ENCODE measurements at places on chromosomes 7 and 10.

GRCh38 chr10:112847778-112848177 lies 102.3 kb upstream of the TCF7L2 start:
- DNase-seq, result no peak

GRCh38 chr7:51590746-51591145 lies 274.1 kb upstream of the COBL start:
- DNase-seq, result no peak

GRCh38 chr7:151088856-151089699 lies 2.8 kb downstream of the AGAP3 start:
- DNase-seq, result peak; percentile 73

DNA sequence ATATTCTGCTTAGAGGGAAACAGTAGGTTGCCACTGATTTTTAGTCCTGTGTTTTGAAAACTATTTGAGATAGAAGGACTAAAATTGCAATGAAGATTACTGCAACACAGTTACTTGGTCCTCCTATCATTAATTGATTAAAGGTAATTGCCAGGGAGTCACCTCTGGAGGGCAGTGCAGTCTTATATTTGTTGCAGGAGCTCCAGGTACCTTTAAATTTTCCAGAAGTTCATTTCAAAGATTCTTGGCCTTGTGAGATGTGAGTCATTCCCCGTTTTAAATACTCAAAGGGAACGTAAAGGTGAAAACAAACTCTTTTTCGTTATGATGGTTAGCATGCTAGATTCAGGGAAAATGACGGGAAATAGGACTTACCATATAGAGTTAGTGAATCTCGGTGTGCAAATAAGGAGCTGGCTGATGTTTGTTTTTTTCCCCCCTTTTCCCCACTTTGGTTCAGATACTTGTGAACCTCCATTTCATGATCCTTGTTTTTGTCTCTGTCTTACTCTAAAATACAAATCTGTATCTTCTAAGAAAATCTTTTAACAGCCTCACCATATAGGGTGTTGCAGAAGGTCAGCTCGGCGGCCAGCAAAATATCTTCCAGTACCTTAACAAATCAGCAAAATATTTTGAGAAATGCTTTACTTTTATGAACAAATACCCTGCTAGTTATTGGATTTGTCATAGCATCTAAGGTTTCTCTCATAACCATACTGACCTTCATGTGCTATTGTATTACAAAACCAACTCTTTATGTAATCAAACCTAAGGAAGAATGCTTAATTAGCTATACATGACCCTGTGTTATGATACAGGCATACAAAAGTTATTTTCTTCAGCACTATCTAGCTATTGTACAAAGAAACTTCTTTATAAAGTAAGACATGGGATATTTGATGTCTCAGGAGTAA lies 143.0 kb upstream of the HDAC9 start:
- peak; percentile 43 for DNase-seq

- DNase-seq, result no peak
These were observed 28.4 kb upstream of the CDK13 start for GRCh38 chr7:39921506-39922175.

DNA sequence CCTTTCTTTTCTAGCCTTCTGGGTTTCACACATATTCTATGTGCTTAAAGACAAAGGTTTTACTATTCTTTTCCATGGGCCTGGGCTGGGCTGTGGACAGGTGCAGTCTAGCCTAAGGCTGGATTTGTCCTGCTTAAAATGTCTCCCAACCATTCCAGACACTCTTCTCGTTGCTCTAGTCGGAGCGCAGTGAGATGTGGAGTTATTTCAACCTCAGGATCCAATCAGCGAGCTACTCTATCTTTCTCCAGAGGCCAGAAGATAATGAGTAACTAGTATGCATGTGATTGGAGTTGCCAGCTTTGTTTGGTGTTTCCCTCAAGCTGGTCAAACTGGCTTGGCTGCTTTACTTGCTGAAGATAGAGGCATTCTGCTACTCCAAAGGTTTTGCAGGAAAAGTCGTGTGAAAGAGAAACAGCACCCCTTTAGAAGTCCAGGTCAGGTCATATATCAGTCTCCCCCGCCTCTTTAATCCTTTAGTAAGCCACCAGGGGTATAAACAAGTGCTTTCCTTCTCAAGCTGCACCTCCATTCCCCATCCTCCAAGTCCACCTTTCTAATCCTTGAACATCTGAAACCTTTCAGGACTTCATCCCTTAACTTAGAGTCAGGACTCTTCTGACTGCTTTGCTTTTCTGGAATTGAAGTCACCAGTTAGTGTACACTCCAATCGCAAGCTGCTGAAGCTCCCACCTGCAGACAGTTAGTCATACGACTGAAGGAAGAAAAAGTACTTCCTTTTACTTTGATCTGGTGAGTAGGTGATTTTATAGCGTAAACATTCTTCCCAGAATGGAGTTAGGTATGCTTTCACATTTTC lies 78.8 kb downstream of the DNMBP start:
- no peak for DNase-seq

GRCh38 chr10:78862328-78862640 lies 206.5 kb upstream of the ZMIZ1 start:
- DNase-seq, result no peak

DNA sequence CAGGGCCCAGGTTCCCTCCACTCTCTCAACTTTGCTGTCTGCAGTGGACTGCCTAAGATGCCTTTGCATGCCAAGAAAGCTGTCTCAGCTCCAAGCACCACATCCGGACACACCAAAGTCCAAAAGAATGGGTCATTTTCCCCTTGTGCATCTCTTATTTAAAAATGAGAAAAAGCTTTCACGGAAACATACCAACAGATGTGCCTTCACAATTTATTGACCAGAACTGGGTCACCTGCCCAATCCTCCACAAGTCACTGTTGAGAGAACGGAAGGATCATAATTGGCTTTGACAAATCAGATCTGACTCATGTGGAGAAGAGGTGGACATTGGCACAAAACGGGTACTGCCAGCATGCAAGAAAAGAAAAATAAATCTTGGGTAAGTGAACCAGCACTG lies 258.3 kb downstream of the SNX13 start:
- DNase-seq, result no peak

DNA sequence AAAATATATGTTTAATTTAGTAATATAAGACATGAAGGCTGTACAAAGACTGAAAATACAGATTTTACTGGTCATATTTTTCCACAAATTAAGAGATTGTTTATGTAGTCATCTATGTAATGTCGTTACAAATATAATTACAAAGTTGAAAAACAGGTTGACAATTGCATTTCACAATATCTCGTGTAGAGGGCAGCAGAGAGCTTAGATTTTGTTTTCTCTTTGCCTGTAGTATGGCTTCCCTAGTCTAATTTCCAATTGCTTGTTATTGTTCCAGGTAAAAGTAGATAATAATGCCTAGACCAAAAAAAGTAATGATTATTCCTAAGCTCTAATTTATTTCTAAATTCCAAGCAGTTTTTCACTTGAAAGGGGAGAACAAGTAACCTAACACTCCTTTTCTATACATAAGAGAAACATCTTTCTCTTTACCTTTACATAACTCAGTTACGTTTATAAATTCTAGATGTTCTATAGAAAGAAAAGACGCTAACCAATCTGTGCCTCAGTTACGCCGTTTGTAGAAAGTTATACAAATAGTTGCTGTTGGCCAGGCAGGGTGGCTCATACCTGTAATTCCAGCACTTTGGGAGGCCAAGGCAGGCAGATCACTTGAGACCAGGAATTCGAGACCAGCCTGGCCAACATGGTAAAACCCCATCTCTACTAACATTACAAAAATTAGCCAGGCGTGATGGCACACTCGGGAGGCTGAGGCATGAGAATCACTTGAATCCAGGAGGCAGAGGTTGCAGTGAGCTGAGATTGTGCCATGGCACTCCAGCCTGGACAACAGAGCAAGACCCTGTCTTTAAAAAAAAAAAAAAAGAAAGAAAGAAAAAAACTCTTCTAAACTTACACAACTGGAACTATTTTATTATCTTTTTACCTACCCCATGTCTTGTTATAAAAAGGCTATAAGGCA lies 30.0 kb downstream of the NET1 start:
- peak; percentile 80 for DNase-seq

DNA sequence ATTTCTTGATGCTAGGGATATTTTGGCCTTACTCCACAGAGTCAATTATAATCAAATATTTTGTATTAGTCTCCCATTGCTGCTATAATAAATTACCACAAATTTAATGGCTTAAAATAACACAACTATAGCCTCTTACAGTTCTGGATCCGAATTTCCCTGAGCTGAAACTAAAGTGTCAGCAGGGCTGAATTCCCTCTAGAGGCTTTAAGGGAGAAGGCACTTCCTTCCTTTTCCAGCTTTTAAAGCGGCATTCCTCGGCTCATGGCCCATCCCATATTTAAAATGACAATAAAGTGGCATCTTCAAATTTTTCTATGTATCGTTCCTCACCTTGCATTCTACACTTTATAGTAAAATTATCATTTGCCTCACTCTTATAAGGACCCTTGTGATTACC lies 421.4 kb upstream of the ZWINT start:
- no peak for DNase-seq

DNA sequence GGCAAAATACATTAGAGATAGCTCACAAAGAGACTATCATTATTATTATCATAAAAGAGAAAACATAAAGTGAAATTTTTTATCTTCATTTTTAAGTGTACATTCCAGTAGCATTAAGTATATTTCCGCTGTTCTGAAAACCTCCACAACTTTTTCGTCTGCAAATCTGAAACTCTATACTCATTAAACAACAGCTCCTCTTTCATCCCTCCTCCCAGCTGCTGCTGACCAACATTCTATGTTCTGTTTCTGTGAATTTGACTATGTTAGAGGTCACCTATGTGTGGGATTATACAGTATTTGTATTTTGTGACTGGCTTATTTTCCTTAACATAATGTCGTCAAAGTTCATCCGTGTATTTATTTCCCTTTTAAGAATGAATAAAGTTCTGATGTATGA lies 429.3 kb upstream of the TPK1 start:
- no peak for DNase-seq

DNA sequence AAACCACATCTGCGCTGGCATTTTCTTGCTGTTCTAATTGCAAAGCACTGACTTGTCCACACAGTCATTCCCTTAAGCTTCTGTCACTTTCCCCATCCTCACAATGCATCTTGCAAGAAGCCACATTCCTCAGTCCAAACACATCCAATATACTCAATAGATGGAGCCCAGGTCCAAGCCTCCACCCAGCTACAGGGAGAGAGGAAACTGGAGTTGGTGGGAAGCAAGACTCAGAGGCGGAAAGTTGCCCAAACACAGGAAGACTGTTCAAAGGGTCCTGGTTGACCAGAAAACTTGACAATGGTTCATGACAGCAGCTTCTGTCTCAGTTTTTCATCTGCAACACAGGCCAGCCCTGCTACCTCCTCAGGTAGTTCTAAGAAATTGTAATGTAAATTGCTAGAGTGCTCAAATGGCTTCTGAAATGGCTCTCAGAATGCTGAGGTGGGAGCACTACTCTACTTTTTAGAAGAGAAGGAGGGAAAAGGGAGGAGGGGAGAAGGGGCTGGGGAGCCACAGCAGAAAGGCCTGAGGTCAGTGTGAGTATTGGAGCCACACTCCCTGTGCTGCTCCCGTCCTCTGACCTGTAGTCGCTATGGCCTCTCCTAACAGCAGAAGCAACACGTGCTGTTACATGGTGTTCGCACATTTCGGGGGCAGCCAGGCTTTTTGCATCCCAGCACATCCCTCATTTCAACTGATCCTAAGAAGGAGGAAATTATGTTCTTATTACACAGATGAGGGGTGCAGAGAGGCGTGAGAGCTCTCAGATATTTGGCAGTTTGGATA lies 46.9 kb upstream of the GPR26 start:
- DNase-seq, result no peak

- DNase-seq, result peak; percentile 48
These were observed 3.2 kb upstream of the ZNF248 start for GRCh38 chr10:37860494-37861190.

GRCh38 chr7:23315366-23315765 lies 16.2 kb downstream of the MALSU1 start:
- DNase-seq, result no peak
